Activated T-helper 1 cell treated with anti-CD3 and anti-CD28 coated beads, Interleukin-12 subunit alpha, Interleukin-12 subunit beta, Interleukin-2, Interleukin-4 antibody, amounts not matched to agents 30 ng/mL and 10 ng/mL and 1 ng/mL, durations not matched to agents 14 hours and 24 hours and 36 hours (primary cell): ENCODE measurements at places on chromosomes 12 and 14. TPM values are rescaled to one million over a fixed set of nuclear protein-coding genes. Genes with fewer than 3 reads are reported as not detected.

GRCh38 chr12:98699586-98699985 lies 54.5 kb downstream of the APAF1 start:
- H3K27ac ChIP-seq = no peak overlapping the region
- H3K4me1 ChIP-seq = peaks cover 17% of the 10 kb centered on the region
- H3K36me3 ChIP-seq = peaks cover 19% of the 10 kb centered on the region
- no peaks in the 10 kb centered on the region for H3K27me3 ChIP-seq

- H3K27me3 ChIP-seq = peaks cover 6% of the 10 kb centered on the region
- no peaks in the 10 kb centered on the region for H3K4me1 ChIP-seq
- no peak overlapping the region for H3K27ac ChIP-seq
- H3K4me3 ChIP-seq = no peak overlapping the region
These were observed 37.2 kb downstream of the RDH12 start for GRCh38 chr14:67738740-67739504.

GRCh38 chr14:88750945-88751344 lies 41.8 kb downstream of the EML5 start:
- no peaks in the 10 kb centered on the region for H3K4me1 ChIP-seq
- H3K27me3 ChIP-seq = no peaks in the 10 kb centered on the region
- DNase-seq = no peak
- H3K36me3 ChIP-seq = no peaks in the 10 kb centered on the region
- H3K4me3 ChIP-seq = no peak overlapping the region

DNA sequence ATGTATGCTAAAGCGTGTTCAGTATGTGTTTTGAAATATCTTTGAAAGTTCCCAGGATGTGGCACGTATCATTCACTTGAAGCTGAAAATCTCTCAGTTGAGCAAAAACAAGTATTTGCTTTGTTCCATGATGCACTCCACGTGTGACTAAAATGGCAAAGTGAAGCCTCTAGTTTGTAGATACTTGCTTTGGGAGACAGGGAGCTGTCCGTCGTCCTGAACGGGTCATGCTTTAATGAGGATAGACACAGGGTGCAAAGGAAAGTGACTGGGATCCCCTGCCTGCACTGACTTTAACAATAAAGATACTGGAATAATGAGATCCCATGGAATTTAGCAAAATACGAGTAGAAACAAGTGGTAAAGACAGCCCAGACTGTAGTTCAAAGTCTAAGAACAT lies 991.4 kb downstream of the NRXN3 start:
- H3K4me1 ChIP-seq = no peaks in the 10 kb centered on the region
- no peak overlapping the region for H3K4me3 ChIP-seq
- no peak overlapping the region for H3K27ac ChIP-seq
- no peak for DNase-seq
- no peaks in the 10 kb centered on the region for H3K27me3 ChIP-seq
- no peaks in the 10 kb centered on the region for H3K36me3 ChIP-seq

DNA sequence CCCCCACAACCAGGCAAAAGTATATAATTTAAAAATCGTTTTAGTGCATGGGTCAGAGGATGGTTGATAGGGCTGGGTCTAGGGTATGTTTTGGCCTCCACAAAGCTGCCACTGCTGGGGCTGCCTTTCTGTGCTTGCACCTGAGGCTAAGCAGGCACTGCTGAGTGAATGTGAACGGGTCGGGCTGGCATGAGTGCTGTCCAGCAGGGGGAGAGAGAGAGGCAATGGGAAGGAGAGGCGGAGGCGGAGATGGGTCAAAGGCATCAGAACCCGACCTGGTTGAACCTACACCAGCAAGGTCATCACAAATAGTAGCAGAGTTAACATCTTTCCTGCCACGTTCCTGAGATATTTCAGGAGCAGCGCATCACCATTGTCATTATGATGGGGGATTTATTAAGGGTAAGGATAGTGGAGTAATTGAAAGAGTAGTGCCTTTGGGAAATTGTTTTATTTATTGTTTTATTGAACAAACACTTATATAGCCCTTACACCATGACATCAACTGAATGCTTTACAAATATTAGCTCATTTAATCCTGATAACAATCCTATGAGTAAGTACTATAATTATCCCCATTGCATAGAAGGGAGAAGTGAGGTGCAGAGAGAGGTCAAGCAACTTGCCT lies 5.8 kb upstream of the NRXN3 start:
- no peaks in the 10 kb centered on the region for H3K4me1 ChIP-seq
- no peak overlapping the region for H3K4me3 ChIP-seq
- H3K36me3 ChIP-seq = no peaks in the 10 kb centered on the region
- H3K27ac ChIP-seq = no peak overlapping the region
- peaks cover 2% of the 10 kb centered on the region for H3K27me3 ChIP-seq
- no peak for DNase-seq

SYNE3 gene
- 42.6 and 44.1 TPM in 2 replicates for total RNA-seq

DNA sequence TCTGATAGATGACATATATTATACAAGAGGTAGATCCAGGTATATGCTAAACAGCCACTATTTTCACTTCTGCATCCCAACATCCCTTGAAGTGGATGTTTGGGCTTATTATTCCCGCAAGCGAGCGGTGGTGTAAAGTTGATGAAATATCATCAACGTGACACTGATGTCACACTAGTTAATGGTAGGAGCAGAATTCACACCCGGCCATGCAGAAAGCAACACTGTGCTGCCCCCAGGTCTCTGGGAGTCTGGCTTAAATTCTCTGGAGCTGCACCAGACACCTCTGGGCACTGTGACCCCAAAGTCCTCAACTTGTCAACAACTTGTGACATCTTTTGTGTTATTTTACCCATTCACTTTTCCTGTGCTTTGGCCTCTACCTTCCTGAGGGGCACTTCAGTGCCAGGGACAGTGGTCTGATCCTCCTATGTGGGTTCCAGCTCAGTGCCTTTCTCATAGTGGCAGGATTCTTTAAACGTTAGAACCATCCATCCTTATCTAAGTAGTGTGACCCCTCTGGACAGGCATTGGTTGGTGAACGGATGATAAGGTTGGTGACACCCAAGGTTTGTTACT lies 952 bp downstream of the DRAM1 start:
- no peak for DNase-seq
- no peaks in the 10 kb centered on the region for H3K27me3 ChIP-seq
- peak overlapping the region; percentile 83 for H3K27ac ChIP-seq
- H3K36me3 ChIP-seq = peaks cover 12% of the 10 kb centered on the region
- H3K4me1 ChIP-seq = peaks cover 12% of the 10 kb centered on the region
- H3K4me3 ChIP-seq = peak overlapping the region; percentile 90

ADCK1 gene
- total RNA-seq = 3.9 and 5.4 TPM in 2 replicates

DNA sequence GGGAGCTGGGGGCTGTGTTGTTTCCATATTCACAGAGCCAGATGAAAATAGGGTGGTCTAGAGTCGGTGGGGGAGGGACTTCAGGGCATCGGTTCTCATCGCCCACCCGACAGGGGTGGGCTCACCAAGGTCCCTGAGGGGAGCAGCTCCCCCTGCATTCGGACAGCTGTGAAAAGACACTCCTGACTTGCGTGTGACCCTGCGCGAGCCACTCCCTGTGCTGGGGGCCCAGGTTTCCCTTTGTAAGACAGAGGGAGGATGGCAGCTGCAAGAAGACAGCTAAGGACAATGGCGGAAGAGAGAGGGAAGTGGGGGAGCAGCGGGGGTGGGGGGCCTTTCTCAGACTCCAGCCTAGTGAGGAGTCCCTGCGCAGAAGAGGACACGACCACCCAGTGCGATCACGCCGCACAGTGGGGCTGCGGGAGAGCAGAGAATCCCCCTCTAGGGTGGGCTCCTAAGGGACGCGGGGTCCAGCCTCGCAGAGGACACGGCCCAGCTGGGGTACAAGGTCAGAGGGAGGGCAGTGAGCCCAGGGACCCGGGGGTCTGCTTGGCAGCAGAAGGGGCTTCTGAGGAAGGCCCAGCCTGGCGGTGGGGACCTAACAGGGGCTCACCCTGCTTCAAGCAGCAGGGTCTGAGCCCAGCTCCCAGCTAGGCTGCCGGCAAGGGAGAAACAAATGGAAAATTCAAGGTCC lies 326.9 kb upstream of the DIO3 start:
- H3K4me1 ChIP-seq = no peaks in the 10 kb centered on the region
- no peaks in the 10 kb centered on the region for H3K27me3 ChIP-seq
- no peak for DNase-seq
- no peak overlapping the region for H3K27ac ChIP-seq
- H3K4me3 ChIP-seq = no peak overlapping the region

- no peaks in the 10 kb centered on the region for H3K36me3 ChIP-seq
- no peak overlapping the region for H3K4me3 ChIP-seq
- no peak overlapping the region for H3K27ac ChIP-seq
- H3K4me1 ChIP-seq = no peaks in the 10 kb centered on the region
- peaks cover 17% of the 10 kb centered on the region for H3K27me3 ChIP-seq
These were observed 7.1 kb downstream of the NUAK1 start for GRCh38 chr12:106131676-106132075.

PRKCH gene
- total RNA-seq = 145 and 151 TPM in 2 replicates

GRCh38 chr12:6708960-6709394 lies 8.4 kb upstream of the PIANP start:
- no peak overlapping the region for H3K27ac ChIP-seq
- DNase-seq = no peak
- H3K4me3 ChIP-seq = no peak overlapping the region
- peaks cover 17% of the 10 kb centered on the region for H3K27me3 ChIP-seq
- peaks cover 6% of the 10 kb centered on the region for H3K4me1 ChIP-seq
- H3K36me3 ChIP-seq = no peaks in the 10 kb centered on the region

DNA sequence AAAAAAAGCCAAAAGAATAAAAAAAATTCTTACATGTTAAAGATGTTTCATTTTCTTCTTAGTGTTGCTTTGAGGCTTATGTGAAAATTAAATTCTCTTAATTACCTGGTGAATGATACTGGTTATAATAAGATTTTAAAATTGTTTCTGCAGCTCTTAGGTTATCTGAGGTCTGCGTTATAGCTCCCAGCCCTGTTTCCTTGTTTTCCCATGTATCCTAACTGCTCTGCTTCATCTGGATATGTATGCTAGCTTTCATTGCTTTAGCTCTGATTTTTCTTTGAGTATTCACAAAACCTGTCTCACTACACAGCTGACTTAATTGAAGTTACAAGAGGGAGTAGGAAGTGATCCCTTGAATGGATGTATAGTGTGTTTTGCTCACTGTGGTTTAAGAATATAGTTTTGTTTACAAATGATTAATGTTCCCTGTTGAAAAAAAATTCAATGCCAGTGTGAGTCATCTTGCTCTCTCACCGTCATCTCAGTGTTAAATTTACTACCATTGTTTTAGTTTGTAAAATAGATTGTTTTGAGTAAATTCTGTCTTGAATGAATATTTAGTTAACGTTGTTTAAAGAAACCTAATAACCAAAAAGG lies 26.8 kb downstream of the CPSF6 start:
- no peaks in the 10 kb centered on the region for H3K27me3 ChIP-seq
- H3K4me1 ChIP-seq = peaks cover 12% of the 10 kb centered on the region
- peak overlapping the region; percentile 51 for H3K27ac ChIP-seq
- peaks cover 35% of the 10 kb centered on the region for H3K36me3 ChIP-seq
- DNase-seq = no peak

TAS2R43 gene
- total RNA-seq = 0.76 and 2.0 TPM in 2 replicates

GRCh38 chr12:39378341-39378740 lies 64.6 kb downstream of the KIF21A start:
- H3K27ac ChIP-seq = no peak overlapping the region
- peaks cover 14% of the 10 kb centered on the region for H3K4me1 ChIP-seq
- no peaks in the 10 kb centered on the region for H3K27me3 ChIP-seq

DNA sequence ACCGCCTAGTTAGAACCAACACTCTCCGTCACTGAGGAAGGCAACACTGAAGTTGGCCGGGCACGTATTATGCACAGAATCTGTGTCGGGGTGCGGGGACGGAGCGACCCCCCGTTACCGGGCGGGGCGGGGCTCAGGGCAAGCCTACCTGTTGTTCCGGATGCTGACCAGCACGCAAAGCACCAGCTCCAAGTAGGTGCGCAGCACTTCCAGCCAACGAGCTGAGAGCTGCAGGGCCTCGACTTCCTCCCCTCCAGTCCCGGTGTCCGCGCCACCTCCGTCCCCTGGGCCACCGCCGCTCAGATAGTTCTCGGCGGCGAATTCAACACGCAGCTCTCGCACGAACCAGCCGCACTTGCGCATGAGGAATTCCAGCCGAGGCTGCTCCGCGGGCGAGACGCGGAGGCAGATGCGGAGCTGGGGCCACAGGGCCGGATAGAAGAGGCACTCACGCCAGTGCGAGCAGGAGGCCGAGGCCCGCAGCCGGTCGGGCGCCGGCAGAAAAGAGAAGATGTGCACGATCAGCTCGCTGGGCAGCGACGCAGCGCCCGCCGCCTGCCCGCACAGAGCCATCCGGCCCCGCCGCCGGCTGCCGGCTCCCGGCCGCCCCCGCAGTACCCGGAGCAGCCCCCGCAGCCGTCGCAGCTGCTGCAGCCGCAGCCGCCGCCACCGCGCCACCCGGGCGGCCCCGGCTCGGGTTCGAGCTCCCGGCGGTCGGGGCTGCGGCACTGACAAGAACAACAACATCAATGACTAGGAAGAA lies 636 bp downstream of the FBXO33 start:
- peaks cover 47% of the 10 kb centered on the region for H3K4me1 ChIP-seq
- peak; percentile 48 for DNase-seq
- H3K27ac ChIP-seq = peak overlapping the region; percentile 100
- H3K27me3 ChIP-seq = no peaks in the 10 kb centered on the region
- H3K36me3 ChIP-seq = peaks cover 2% of the 10 kb centered on the region
- H3K4me3 ChIP-seq = peak overlapping the region; percentile 99
